ENCODE measurements at places on chromosomes 4 and X. TPM values are rescaled to one million over a fixed set of nuclear protein-coding genes. Genes with fewer than 3 reads are reported as not detected.

F8A2 gene
- total RNA-seq, result not detected

SPANXD gene
- total RNA-seq, result not detected

KCNIP4 gene
- 0.08 TPM for total RNA-seq

CCDC110 gene
- 2.7 TPM for total RNA-seq

ING2 gene
- total RNA-seq, result 9.7 TPM

TMSB15C gene
- total RNA-seq, result 0.24 TPM

ARAP2 gene
- total RNA-seq, result 14.4 TPM

JAKMIP1 gene
- total RNA-seq, result not detected

ABLIM2 gene
- 0.29 TPM for total RNA-seq

NEIL3 gene
- total RNA-seq, result 9.0 TPM

ERCC6L gene
- 5.8 TPM for total RNA-seq

CSAG1 gene
- 82.0 TPM for total RNA-seq

ATP8A1 gene
- total RNA-seq, result 0.40 TPM
